ENCODE measurements at places on chromosomes 3 and 15.
A peak's percentile ranks its signal among the peaks of the same experiment; 100 is the strongest.

- no peak for DNase-seq
Measured at GRCh38 chr3:82409842-82410241, 648.4 kb upstream of the GBE1 start.

GRCh38 chr3:155664925-155665695 lies 79.8 kb downstream of the PLCH1 start:
- DNase-seq = peak; percentile 96

- DNase-seq = peak; percentile 23
Measured at GRCh38 chr15:41286665-41287333, 45.6 kb downstream of the OIP5 start.

DNA sequence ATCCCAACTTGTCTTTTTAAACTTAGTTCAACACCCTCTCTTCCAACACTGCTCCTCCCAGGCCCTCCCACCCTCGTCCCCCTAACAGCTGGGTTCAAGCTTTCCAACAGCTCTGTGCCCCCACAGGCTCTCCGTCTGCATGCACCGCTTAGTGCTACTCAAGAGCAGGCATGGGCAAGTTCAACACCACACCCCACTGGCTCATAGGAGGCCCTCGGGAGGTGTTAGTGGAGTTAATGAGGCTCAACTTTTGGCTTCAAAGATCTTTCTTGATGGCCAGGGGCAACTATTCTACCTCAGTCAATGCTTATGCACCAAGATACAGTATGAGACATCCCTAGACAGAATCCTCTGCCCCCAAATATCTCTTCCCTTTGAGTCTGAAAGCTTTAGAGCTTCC lies 114.4 kb downstream of the ANP32A start:
- DNase-seq = no peak

- peak; percentile 74 for DNase-seq
Measured at GRCh38 chr3:195128255-195129071, 142.5 kb downstream of the XXYLT1 start.

DNA sequence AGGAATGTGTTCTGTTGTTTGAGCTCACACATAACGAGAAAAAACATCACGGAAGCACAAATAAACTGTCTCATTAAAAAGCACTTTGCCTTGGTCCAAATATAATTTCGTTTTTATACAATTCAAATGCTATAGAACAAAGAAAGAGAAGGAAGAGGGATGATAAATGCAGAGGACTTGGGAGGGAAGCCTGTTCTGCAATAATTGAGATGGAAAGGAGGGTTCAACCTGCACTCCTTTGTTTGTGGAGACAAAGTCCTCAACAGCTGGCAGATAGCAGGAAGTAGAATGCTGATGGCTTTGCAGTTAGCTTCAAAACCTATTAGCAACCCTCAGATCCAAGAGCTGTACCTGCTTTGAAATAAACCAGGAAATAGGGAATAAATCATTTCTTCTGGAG lies 1010.8 kb downstream of the FHIT start:
- DNase-seq = no peak
